NCI-H526 (cell line): ENCODE measurements at places on chromosomes 5 and 9.

- DNase-seq, result no peak
These were observed 46.2 kb upstream of the PWWP2A start for GRCh38 chr5:160165137-160166068.

- no peak for DNase-seq
These were observed 117.9 kb downstream of the GOLPH3 start for GRCh38 chr5:32055891-32056866.

DNA sequence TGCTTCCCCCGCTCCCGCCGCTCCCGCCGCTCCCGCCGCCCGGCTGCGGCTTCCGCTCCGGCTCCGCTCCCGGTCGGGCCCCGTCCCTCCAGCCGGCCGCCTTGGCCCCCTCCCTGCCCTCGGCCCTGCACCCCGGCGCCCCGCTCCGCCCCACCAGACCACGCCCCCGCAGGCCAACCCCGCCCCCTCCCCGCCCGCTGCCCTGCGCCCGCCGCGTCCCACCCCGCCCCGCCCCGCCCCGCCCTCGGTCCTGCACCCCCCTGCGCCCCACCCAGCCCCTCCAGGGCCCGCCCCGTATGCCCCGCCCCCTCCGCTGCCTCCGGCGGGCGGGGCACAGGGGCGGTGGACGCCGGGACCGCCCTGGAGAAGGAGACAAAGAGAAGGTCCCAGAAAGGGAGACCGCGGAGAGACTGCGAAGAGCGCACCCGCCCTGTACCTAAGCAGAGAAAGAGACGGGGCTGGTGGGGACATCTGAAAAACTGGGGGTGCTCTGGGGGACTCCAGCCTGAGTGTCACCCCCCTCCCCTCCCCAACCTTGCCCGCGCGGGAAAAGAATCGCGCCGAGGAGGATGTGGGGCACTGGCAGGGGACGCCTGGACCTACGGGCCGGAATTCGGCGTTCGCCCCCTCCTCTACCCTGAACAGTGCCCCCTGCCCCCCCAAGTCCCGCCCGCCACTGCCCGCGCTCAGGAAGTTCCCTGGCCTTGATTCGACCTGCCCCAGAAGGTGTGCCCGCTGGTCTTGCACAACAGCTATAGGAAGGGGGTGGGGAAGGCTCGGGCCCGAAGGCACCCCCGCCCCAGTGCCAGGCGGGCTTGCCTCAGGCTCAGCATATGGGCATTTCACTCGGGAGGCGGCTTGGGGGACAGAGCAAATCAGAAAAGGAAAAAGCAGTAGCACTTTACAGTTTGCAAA lies 42.8 kb upstream of the STXBP1 start:
- no peak for DNase-seq

DNA sequence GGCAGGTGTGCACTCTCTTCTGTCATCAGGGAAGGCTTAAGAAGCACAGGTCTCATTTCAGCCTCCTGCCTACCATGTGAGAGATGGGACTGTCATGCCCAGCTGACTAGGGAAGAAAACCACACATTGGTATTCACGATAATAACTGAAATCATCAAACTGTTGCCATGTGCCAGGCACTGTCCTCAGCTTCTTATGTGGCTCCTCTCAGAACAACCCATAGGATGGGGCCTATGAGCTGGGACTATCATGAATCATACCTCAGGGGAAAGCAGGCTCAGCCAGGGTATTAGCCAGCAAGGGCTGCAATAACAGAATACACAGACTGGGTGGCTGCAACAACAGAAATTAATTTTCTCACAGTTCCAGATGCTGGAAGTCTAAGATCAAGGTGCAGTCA lies 3.3 kb downstream of the AFAP1L1 start:
- DNase-seq, result no peak

GRCh38 chr5:2378976-2379375 lies 372.5 kb downstream of the IRX2 start:
- DNase-seq, result no peak

DNA sequence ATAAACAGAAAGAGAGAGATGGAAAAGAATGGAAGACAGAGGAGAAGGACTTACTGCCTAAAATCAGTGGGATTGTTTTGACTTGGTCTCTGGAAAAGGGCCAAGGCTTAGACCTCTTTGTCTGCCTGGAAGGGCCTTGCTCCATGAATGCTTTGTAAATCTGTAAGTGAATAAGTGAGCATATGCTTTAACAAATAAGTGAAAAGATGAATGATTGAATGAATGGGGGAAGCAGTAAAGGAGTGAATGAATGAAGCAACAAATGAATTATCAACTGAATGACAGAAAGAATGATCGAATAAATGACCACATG lies 5.5 kb downstream of the KCNIP1 start:
- DNase-seq, result no peak

DNA sequence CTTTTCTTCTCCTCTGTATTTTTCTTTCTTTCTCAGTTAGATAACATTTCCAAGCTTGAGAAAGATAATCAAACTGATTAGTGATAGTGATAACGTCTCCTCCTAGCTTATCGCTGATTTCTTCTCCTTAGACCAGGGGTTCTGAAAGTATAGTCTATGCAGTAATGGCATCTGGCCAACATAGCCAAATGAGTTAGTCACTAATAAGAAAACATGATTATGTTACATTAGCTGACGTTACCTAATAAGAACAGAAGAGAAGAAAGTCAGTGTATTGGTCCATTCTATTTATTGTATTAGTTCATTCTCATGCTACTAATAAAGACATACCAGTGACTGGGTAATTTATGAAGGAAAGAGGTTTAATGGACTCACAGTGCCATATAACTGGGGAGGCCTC lies 111.2 kb downstream of the STRBP start:
- DNase-seq, result no peak

- DNase-seq, result no peak
These were observed 93.0 kb upstream of the ANKRD55 start for GRCh38 chr5:56326116-56326515.

DNA sequence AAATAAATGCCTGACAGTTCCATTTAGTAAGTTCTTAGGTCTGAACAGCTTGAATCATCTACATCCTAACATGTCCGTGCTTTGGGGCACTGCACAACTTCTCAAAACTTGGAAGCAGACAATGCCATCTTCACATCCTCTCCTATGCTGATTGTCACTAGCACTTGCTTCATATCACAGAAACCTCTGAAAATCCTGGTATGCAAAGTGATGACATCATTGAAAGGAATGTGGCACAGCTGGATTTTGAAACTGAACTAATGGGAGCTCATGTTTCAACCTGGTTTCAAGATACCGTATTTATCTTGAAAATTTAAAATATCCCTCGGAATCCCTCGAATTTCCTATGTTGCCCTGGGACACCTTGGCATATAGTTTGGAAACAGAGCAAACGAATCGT lies 490.2 kb upstream of the DAP start:
- DNase-seq, result no peak

- DNase-seq, result no peak
These were observed 125.3 kb downstream of the DPYSL3 start for GRCh38 chr5:147384346-147385193.

DNA sequence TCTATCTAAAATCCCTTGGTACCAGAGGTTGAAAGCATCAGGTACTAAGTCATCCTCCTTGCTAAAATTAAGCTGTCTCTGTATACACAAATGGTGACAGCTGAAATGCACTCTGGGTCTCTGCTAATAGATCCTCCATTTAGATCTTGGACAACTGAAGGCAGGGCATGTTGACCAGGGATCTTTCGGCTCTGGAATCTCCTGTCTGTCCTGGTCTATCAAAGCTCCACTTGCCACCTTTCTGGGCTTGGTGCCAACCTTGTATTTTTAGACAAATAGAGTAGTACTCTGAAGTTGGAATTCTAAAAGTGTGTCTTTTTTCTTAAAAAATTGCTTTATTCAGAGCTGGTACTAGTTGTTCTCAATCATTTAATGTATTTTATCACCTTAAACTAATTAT lies 135.2 kb upstream of the HMHB1 start:
- DNase-seq, result no peak

DNA sequence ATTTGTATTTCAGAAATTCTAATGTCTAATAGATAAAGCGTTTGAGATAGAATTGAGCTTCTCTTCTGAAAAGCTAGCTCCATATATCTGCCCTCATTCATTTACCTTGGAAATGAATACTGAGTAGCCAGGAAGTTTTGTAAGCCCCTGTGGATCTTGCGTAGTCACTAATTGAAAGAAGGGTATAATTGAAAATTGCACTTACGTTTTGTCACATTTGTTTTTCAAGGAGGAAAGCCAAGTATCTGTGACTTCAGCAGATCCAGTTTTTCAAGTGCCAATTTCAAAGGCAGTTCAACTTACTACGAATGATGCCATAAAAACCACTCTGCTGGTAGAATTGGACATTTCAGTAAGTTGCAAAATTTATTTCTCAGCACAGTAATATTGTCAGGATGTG lies 14.0 kb downstream of the MTRR start:
- no peak for DNase-seq

DNA sequence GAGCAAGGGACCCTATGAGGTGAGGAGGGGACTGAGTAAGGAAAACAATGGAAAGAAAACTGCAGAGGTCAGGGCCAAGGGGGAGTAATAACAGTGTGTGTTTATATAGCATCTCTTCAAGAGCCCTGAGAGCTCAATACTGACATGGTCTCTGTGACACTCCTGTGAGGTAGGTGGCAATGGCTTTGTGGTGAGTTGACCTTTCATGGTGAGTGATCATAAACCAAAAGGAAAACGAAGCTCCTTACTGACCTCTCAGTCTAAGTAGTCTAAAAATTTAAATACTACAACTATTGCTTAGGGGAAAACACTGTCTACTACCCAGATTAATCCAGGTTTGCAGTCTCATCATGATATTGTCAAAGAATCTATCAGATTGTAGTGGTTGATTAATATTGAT lies 130.9 kb downstream of the SNCAIP start:
- no peak for DNase-seq

DNA sequence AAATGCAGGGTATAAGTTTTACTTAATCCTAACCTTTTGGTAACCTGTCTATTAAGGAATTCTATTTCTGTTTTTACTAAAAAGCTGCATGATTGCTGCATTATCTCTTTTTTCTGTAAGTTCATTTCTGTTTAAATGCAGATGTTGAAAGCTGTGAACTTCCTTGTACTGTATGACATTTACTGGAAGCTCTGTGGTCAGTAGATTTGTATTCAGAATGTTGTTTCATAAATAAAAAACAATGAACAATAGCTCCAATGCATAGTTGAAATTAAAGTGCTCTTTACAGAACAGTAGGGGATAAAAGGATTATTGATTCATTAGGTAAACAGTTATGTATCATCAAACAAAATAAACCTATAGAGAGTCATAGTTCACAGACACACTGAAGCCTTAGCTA lies 46.5 kb upstream of the FKTN start:
- no peak for DNase-seq

DNA sequence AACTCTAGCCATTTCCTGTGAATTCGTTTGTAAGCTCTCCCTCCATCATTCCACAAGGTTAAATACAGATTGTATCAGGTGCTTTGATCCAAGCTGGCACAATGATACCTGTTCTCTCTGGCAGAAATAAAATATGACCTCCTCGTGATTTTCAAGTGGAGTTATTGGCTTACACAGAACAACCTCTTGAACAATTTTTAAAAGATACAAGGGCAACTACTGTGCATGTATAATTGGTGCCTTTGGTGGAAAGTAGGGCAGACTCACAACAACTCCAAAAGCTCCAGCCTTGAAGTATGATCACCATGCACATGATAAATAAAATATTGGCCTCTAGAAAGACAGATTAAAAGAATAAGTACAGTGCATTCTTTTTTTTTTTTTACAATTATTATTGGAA lies 106.0 kb downstream of the SEMA6A start:
- no peak for DNase-seq

- no peak for DNase-seq
These were observed 884 bp upstream of the EGFLAM start for GRCh38 chr5:38257308-38258041.

DNA sequence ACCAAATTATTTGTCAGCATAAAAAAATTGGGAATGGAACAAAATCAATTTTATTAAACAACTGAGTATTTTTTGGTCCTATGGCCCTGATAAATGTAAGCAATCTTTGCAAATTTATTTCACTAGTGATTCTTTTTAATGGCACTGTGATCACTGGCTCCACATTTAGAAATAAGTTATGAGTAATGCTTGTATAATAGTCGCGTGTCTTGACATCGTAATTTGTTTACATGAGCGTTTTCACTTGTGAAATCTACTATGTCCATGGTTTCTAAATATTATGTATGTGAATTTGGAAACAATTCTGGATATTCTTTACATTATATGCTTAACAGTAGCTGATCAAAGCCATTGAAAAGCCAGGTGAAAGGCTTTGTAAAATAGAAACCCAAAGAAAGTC lies 817.5 kb downstream of the EFNA5 start:
- DNase-seq, result no peak

GRCh38 chr9:70642341-70642740 lies 227.9 kb upstream of the KLF9 start:
- DNase-seq, result no peak

GRCh38 chr5:72325566-72326305 lies 5.6 kb downstream of the PTCD2 start:
- DNase-seq, result no peak

- no peak for DNase-seq
These were observed 97.5 kb upstream of the SSBP2 start for GRCh38 chr5:81848362-81848880.

- DNase-seq, result no peak
These were observed 484.0 kb downstream of the PRDM9 start for GRCh38 chr5:23991406-23991805.

- DNase-seq, result peak; percentile 45
These were observed 75.9 kb downstream of the COL27A1 start for GRCh38 chr9:114231273-114231672.

DNA sequence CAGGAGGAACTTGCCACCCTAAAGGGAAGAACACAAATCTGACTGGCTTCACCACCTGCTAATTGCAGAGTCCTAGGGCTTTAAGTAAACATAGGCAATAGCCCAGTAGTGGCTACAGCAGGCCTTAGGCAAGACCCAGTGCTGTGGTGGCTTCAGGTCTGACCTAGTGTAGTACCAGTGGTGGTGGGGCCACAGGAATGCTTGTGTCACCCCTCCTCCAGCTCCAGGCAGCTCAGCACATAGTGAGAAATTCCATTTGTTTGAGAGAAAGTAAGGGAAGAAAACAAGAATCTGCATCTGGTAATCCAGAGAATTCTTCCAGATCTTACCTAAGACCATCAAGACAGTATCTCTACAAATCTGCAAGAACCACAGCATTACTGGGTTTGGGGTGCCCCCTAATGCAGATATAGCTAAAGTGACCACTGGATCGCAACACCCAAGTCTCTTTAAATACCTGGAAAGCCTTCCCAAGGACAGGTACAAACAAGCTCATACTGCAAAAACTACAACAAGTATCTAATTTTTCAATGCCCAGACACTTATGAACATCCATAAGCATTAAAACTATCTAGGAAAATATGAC lies 102.6 kb upstream of the TRPM3 start:
- no peak for DNase-seq

GRCh38 chr5:125578551-125578950 lies 832.1 kb upstream of the ZNF608 start:
- no peak for DNase-seq

- no peak for DNase-seq
These were observed 24.4 kb upstream of the SCAMP1 start for GRCh38 chr5:78335976-78336375.

DNA sequence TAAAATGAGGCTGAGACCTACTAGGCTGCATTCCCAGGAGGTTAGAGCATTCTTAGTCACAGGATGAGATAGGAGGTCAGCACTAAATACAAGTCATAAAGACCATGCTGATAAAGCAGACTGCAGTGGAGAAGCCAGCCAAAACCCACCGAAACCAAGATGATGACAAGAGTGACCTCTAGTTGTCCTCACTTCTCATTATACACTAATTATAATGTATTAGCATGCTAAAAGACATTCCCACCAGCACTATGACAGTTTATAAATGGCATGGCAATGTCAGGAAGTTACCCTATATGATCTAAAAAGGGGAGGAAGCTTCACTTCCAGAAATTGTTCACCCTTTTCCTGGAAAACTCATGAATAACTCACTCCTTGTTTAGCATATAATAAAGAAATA lies 88.6 kb downstream of the PLPPR1 start:
- no peak for DNase-seq
